Thyroid gland (tissue), 4 donors: ENCODE measurements at places on chromosomes 5 and 9. TPM values are rescaled to one million over a fixed set of nuclear protein-coding genes. Genes with fewer than 3 reads are reported as not detected.

GRCh38 chr5:82806513-82806912, 270.7 kb downstream of the TMEM167A start:
- no peaks in the 10 kb centered on the region for H3K36me3 ChIP-seq
- H3K27me3 ChIP-seq: no peaks in the 10 kb centered on the region
- no peak overlapping the region for H3K27ac ChIP-seq
- no peak for DNase-seq

GRCh38 chr5:171808951-171809350, 23.3 kb downstream of the SMIM23 start:
- no peak overlapping the region for H3K4me3 ChIP-seq
- no peak overlapping the region for H3K27ac ChIP-seq
- H3K36me3 ChIP-seq: no peaks in the 10 kb centered on the region
- H3K27me3 ChIP-seq: no peaks in the 10 kb centered on the region
- DNase-seq: no peak

DNA sequence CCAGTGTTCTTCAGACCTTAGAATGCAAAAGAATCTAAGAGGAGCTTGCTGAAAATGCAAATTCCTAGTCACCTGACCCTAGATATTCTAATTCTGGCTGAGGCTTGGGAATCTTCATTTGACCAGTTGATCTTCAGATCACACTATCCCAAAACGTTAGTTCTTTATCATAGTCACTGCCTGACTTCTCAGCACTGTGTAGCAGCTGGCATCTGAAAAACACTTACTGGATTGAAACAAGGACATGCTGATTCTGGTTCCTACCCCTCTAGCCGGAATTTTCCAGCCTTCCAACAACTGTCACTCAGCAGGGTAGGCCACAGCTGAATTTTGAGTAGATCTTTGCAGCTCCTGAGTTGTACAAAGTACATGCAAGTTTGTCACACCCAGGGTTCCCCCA, 72.2 kb downstream of the EBF1 start:
- H3K4me3 ChIP-seq: no peak overlapping the region
- H3K36me3 ChIP-seq: no peaks in the 10 kb centered on the region
- no peak for DNase-seq
- H3K27me3 ChIP-seq: no peaks in the 10 kb centered on the region

DNA sequence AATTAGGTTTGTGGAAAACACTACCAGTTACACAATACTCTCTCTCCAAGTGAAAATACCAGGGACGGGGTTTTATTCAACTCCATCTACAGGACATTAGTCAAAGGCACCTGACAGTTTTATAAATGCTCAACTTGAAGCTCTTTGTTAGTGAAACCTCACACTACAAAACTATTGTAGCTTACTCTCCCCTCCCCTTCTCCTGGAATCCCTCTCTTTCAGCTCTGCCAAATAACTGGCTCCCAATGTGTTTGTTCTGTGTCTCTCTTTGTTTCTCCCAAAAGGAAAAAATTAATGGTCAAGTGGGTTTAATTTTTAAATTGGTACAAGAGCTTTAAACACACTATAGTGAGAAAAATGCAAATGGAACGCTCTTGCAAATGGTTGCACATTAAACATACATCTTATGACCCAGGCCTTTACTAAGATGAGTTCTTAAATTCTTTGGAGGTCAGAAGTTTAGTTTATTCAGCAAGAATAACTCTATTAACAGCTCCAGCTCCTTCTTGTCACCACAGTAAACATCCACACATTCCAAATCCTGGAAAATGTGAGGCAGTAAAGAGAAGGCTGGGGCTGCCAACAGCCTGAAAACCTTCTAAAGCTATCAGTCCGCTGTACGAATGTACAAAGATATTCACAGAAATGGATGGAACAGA, 48.4 kb downstream of the ZNF608 start:
- H3K4me3 ChIP-seq: no peak overlapping the region
- H3K36me3 ChIP-seq: no peaks in the 10 kb centered on the region
- H3K27me3 ChIP-seq: no peaks in the 10 kb centered on the region
- H3K4me1 ChIP-seq: peaks cover 29% of the 10 kb centered on the region
- no peak for DNase-seq

DNA sequence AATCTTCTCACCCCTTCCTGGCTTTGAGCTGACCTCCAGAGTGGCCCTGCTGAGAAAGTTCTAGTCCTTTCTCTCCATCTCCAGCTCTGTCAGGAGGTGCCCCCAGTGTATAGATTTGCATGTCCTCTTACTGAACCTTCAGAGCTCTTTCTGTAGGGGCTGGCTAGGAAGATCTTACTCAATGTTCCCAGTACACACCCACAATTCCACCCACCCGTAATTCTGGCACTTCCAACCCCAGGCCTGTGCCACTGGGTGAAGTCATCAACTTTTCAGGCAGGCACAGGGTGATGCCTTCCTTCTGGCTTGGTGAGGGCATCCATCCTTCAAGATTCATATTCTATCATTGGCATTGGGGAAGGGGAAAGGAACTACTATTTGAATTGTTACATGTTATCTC, 75.9 kb downstream of the ACER2 start:
- H3K27me3 ChIP-seq: no peaks in the 10 kb centered on the region
- no peak overlapping the region for H3K27ac ChIP-seq
- no peaks in the 10 kb centered on the region for H3K36me3 ChIP-seq
- DNase-seq: no peak

GRCh38 chr9:137496601-137497375, 37.7 kb upstream of the NSMF start:
- H3K36me3 ChIP-seq: no peaks in the 10 kb centered on the region
- H3K27me3 ChIP-seq: no peaks in the 10 kb centered on the region
- no peak overlapping the region for H3K27ac ChIP-seq
- no peak overlapping the region for H3K4me3 ChIP-seq

- H3K27me3 ChIP-seq: no peaks in the 10 kb centered on the region
- no peak overlapping the region for H3K4me3 ChIP-seq
- DNase-seq: peak; percentile 23
- no peaks in the 10 kb centered on the region for H3K36me3 ChIP-seq
- H3K27ac ChIP-seq: no peak overlapping the region
- H3K4me1 ChIP-seq: peaks cover 3% of the 10 kb centered on the region
Observed at GRCh38 chr9:110555551-110556331, 23.8 kb downstream of the SVEP1 start.

- no peak overlapping the region for H3K4me3 ChIP-seq
- no peaks in the 10 kb centered on the region for H3K27me3 ChIP-seq
- no peaks in the 10 kb centered on the region for H3K4me1 ChIP-seq
- no peaks in the 10 kb centered on the region for H3K36me3 ChIP-seq
- H3K27ac ChIP-seq: no peak overlapping the region
Observed at GRCh38 chr9:99634186-99634585, 187.5 kb upstream of the NR4A3 start.

DNA sequence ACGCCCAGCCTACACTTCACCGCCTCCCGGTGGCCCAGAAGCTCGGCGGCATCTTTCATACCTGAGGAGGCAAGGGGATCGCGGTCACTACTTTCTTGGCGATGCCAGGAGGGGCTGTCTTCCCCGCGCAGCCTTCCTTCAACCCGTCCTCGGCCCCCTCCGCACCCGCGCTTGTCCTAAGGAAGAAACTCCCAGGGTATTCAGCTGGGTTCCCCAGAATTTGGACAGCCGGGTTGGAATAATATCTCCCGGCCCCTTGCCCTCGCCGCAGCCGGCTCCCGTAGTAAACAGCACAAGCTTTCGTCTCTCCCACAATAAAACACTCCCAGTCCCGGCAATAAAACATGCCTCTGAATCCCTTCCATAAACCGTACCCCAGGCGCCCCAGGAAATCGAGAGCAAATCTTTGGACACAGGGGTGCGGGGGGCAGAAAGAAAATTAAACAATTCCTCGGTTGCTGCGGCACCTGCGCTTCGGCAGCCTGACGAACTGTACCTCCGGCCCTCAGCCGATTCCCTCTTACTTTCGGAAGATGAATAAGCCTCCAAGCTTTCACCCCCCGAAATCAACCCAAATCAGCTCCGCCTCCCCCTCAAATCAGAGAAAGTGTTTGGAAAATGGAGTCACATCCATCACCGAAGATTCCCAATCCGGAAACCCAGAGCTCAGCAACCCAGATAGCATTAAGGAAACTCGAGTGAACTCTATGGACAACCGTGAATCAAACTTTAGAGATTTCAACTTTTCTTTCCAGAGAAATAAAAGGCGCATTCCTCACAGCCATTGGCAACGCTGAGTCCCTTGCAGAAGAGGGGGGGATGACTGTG, 1.1 kb downstream of the OTP start:
- DNase-seq: no peak
- H3K4me3 ChIP-seq: no peak overlapping the region
- peaks cover 4% of the 10 kb centered on the region for H3K4me1 ChIP-seq
- H3K36me3 ChIP-seq: no peaks in the 10 kb centered on the region
- no peak overlapping the region for H3K27ac ChIP-seq

DNA sequence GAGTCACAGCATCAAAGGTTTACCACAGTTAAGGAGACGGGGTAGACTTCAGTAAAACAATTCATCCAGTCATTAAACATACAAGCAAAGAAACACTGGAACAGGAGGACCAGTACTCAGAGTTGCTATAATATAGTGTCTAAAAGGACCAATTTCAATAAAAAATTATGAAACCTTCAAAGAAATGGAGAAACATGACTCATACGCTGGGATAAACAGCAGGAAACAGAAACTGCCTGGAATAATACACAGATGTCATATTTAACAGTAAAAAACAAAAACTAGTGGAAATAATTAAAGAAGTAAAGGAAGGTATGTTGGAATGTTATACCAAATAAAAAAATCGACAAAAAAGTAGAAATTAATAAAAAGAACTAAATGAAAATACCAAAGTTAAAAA, 1075.9 kb downstream of the NR2F1-AS1 start:
- no peak for DNase-seq
- no peak overlapping the region for H3K4me3 ChIP-seq
- H3K36me3 ChIP-seq: no peaks in the 10 kb centered on the region
- no peaks in the 10 kb centered on the region for H3K4me1 ChIP-seq

- H3K36me3 ChIP-seq: no peaks in the 10 kb centered on the region
- peak overlapping the region; percentile 91 for H3K27ac ChIP-seq
- H3K4me1 ChIP-seq: peaks cover 20% of the 10 kb centered on the region
- no peaks in the 10 kb centered on the region for H3K27me3 ChIP-seq
- H3K4me3 ChIP-seq: peak overlapping the region; percentile 24
Observed at GRCh38 chr9:27528886-27529315, 713 bp downstream of the MOB3B start.

- H3K4me1 ChIP-seq: no peaks in the 10 kb centered on the region
- no peaks in the 10 kb centered on the region for H3K27me3 ChIP-seq
- no peaks in the 10 kb centered on the region for H3K36me3 ChIP-seq
- no peak overlapping the region for H3K27ac ChIP-seq
- DNase-seq: peak; percentile 54
Observed at GRCh38 chr5:58773744-58774441, 191.0 kb downstream of the RAB3C start.

DNA sequence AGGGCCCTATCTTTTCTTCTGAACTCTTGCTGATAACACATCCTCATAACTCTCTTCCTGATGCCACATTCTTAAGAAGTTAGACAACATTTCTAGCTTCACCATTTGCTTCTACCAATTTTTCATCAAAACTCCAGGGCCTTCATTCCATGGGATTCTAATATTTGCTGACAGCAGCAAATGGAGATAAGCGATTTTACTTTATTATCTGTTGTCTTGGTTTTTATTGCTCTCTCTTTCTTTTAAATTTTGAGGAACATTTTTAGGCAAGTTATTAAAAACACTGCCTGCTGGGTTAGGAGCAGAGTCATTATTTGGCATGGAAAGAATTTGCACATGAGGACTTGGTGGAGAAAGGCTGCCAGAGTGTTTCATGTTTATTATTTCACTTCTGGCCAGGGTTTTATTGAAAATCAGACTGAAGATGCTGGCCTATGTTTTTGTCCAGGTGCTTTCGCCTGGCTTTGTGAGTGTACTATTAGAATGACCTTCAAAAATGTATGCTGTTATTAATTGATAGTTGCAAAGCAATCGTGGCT, 27.7 kb downstream of the NSG2 start:
- H3K27ac ChIP-seq: no peak overlapping the region
- no peak for DNase-seq
- no peaks in the 10 kb centered on the region for H3K4me1 ChIP-seq
- H3K36me3 ChIP-seq: no peaks in the 10 kb centered on the region
- H3K27me3 ChIP-seq: no peaks in the 10 kb centered on the region

GRCh38 chr9:804026-804425, 37.5 kb upstream of the DMRT1 start:
- no peaks in the 10 kb centered on the region for H3K27me3 ChIP-seq
- no peak for DNase-seq
- no peak overlapping the region for H3K27ac ChIP-seq
- H3K36me3 ChIP-seq: no peaks in the 10 kb centered on the region
- H3K4me1 ChIP-seq: peaks cover 17% of the 10 kb centered on the region

DNA sequence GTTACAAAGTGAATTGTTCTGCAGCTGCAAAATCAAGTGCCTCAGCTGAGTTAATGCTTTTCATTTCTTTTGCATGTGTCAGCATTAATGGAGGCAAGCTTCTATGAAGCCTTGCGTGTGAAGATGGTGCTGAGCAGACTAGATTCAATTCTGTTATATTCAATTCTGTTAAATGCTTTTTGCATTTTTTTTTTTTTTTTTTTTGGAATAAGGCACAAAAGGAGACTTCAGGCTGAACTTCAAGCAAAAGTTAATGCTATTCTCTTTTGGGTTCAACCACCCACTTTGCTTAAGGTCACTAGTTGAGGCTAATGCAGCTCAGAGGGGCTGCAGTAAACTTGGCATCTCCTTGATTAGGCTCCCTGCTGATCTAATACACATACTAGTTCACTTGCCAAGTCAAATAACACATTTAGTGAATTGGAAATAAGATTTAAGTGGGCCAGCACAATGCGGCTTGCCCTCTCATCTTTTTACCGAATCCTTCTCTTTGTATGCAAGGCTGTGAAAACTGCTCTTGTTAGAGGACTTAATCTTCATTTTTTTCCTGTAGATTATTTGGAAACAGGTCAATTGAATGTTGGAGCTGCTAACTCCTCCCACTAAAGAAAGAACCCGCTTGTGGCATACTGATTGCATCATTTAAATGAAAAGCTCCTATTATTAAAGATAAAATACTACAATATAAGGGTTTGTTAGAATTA, 1020.2 kb downstream of the NR2F1-AS1 start:
- no peaks in the 10 kb centered on the region for H3K4me1 ChIP-seq
- no peaks in the 10 kb centered on the region for H3K27me3 ChIP-seq

DNA sequence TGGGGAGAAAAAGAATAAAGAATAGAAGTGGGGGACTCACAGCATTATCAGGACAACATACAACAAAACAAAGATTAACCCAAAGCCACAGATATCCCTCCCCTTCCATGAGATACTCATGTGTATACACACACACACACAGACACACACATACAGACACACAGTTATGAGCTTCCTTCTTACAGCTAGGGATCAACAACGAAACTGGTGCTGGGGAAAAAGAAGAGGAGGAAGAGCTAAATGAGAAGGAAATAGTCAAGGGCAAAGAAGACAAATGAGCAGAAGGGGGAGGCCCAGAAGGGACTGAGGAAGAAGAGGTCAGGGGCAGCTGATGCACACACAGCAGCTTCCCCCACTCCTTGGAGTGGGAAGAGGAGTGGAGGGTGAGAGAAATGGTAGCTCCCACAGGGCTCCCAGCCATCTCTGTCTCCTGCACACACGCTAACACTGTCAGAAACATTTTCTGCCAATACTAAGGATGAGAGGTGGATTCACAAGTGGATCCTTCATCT, 66.2 kb downstream of the SIL1 start:
- no peak overlapping the region for H3K4me3 ChIP-seq
- no peaks in the 10 kb centered on the region for H3K27me3 ChIP-seq
- H3K36me3 ChIP-seq: no peaks in the 10 kb centered on the region
- peaks cover 57% of the 10 kb centered on the region for H3K4me1 ChIP-seq
- H3K27ac ChIP-seq: peak overlapping the region; percentile 81
- no peak for DNase-seq

The PCDHGC4 gene
- total RNA-seq: 4.2 TPM

The GDF9 gene
- total RNA-seq: 0.33 TPM

The SLC45A2 gene
- total RNA-seq: not detected

The TAS2R1 gene
- 1.3 TPM for total RNA-seq
